Mesenteric fat pad (tissue), 1 donor: ENCODE measurements at places on chromosomes 2 and 18. TPM values are rescaled to one million over a fixed set of nuclear protein-coding genes. Genes with fewer than 3 reads are reported as not detected.

GRCh38 chr2:161426922-161427663 lies 11.0 kb downstream of the TBR1 start:
- DNase-seq: no peak

- DNase-seq: no peak
Measured at GRCh38 chr18:75346671-75347070, 80.8 kb downstream of the SMIM21 start.

DNA sequence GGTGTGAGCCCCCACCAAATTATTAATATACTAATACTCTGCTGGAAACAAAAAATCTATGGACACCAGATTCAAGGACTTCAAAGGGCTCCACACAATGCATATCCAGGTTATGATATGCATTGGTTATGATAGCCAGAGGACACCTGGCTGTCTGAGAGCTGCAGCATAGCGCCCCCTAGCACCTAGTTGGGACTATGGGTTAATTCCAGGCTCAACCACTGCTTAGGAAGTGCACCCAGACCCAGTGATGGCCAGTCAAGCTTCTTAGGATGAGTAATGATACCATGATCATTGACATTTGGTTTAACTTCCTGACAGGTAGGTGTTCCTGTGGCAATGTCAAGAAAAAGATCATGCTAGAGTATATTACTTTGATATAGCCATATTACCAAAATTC lies 3.8 kb upstream of the FRZB start:
- DNase-seq: no peak

GRCh38 chr2:8455236-8456150 lies 226.4 kb upstream of the ID2 start:
- no peak for DNase-seq

EFHD1 gene
- total RNA-seq: 18.0 TPM
